ENCODE measurements at places on chromosomes 5 and 9.

DNA sequence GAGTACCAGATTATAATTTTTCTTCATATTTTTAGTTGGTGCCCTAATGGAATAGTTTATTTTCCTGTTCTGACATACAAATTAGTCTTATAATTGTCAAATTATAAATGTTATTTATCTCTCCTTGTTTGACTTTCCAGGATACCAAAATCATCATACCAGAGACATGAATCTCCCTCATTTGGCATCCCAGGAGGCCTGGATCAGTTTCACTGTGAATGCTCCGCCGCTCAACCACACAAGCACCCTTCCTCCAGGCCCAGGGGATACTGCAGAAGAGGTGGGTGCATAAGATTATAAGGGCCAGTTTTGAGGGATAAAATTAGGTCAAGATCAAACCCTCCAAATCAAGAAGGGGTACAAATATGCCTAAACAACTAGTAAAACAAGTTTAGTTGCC is 1229.3 kb downstream of the CDH12 start:
- no peak for DNase-seq

DNA sequence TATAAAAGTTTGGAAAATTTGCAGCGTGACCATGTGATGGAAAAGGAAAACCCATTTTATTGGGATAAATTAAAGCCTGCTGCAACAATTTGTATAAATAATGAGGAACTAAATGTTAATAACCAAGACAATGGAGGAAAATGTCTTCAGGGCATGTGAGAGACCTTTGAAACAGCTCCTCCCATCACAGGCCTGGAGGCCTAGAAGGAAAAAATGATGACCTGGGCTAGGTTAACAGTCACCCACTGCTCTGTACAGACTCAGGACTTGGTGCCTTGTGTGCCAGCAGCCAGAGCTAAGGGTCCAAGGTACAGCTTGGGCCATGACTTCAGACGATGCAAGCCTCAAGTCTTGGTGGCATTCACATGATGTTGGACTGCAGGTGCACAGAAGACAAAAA is 22.0 kb upstream of the UGT3A1 start:
- DNase-seq = no peak

DNA sequence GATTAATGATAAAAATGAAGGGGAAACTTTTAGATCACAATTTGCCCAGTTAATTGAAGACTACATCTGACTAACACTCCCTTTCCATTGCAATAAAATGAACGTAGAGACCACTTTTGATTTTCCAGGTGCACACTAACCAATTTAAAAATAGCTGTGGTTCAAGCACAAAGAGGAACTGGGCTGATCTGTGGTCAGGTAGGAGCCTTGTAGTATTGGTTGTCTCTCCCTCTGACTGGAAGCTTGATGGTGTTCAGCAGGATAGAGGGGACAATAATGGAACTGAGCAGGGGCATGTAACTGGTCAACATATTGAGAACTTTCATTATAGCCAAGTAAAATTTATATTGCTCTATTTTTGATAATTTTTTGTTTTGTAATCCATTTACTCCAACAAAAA is 886.8 kb upstream of the SEMA6A start:
- no peak for DNase-seq

GRCh38 chr5:95924720-95925377 is 36.8 kb downstream of the ELL2 start:
- peak; percentile 16 for DNase-seq

DNA sequence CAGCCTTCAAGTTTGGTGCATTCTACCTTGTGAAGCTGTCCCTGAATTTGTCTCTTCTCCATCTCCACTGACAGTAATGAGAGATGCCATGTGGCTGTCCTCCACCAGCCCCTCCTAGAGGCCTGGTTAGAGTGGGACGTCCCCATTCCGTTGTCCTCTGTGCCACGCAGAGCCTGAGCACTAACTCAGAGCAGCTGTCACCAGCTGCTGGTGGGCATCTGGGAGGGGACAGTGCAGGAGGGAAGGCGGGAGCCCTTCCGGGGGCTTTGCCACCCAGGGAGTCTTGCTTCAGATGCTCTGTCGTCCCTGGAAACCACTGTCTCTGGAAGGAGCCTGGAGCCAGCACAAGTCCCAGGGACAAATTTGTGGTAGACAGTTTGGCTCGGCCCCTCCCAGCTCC is 78.6 kb downstream of the PDZD2 start:
- no peak for DNase-seq

GRCh38 chr9:87684627-87685219 is 41.2 kb upstream of the CTSL start:
- no peak for DNase-seq

GRCh38 chr5:62786099-62786498 is 207.5 kb downstream of the LRRC70 start:
- no peak for DNase-seq

GRCh38 chr5:105752801-105753200 is 1917.9 kb downstream of the EFNA5 start:
- DNase-seq = no peak
